ENCODE measurements at places on chromosomes 11 and 22.

- no peaks in the 10 kb centered on the region for H3K36me3 ChIP-seq
- H3K4me1 ChIP-seq, result no peaks in the 10 kb centered on the region
- H3K27ac ChIP-seq, result no peak overlapping the region
- DNase-seq, result no peak
Observed at GRCh38 chr11:84969103-84969502, 658.0 kb downstream of the DLG2 start.

DNA sequence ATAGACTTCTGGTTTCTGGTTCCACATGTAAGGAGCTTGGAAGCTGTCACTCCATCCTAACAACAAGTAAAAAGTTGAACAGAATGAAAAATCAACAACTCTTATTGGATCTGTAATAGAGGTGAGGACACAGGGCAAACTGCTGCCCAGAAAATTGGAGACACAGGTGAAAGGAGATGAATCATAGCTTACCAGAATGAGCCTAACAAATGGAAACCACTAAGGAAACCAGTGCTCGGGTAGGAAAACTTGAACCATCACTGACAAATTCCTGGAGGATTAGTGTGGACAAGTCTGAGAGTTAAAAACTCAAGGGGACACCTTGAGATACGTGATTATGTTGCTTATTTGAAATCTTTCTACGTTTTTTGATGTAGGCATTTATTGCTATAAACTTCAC is 52.1 kb downstream of the GDPD4 start:
- no peaks in the 10 kb centered on the region for H3K27me3 ChIP-seq
- DNase-seq, result no peak
- H3K36me3 ChIP-seq, result no peaks in the 10 kb centered on the region
- peaks cover 47% of the 10 kb centered on the region for H3K4me1 ChIP-seq
- no peak overlapping the region for H3K27ac ChIP-seq

- H3K27ac ChIP-seq, result no peak overlapping the region
- H3K4me3 ChIP-seq, result no peak overlapping the region
- no peaks in the 10 kb centered on the region for H3K36me3 ChIP-seq
Observed at GRCh38 chr11:117744471-117745150, 52.4 kb downstream of the DSCAML1 start.

GRCh38 chr11:86910592-86910991 is 44.6 kb downstream of the FZD4 start:
- H3K27ac ChIP-seq, result no peak overlapping the region
- H3K27me3 ChIP-seq, result no peaks in the 10 kb centered on the region
- H3K4me3 ChIP-seq, result no peak overlapping the region
- no peaks in the 10 kb centered on the region for H3K4me1 ChIP-seq
- no peak for DNase-seq

GRCh38 chr22:33555814-33556522 is 364.3 kb downstream of the LARGE1 start:
- no peaks in the 10 kb centered on the region for H3K36me3 ChIP-seq
- DNase-seq, result no peak
- no peak overlapping the region for H3K4me3 ChIP-seq
- peaks cover 43% of the 10 kb centered on the region for H3K4me1 ChIP-seq
- H3K27ac ChIP-seq, result no peak overlapping the region

- H3K4me3 ChIP-seq, result no peak overlapping the region
- H3K4me1 ChIP-seq, result peaks cover 17% of the 10 kb centered on the region
- no peaks in the 10 kb centered on the region for H3K36me3 ChIP-seq
- no peak overlapping the region for H3K27ac ChIP-seq
Observed at GRCh38 chr11:64729851-64730382, 6.9 kb upstream of the NRXN2 start.

Measured in HepG2 (cell line).